ENCODE measurements at places on chromosomes 12 and 14.

DNA sequence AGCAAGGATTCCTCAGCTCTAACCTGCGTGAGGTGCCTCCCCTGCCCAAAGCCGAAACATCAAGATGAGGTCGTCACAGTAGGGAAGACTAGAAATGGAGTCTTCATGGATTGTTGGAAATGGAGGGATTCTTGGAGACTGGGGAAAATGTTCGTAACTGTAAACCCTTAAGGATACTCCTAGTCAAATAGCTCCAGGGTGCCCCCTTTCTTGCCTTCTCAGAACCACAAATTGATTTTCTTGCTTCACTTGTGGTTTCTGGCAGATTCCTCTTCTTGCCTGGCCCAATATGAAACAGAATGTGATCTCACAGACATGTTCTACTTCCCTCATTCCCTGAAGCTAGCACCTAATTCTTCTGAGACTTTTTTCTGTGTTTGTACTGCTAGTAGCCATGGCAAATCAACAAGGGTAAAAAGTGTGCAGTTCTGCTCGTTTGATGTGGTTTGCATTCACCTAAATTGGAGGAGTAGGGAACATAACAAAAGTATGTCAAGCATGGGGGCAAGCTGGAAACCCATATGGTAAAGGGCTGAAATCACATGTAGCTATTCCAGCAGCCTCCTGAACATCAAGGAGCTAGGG lies 332.0 kb downstream of the PAWR start:
- no peak overlapping the region for H3K4me3 ChIP-seq
- H3K4me1 ChIP-seq: no peaks in the 10 kb centered on the region

DNA sequence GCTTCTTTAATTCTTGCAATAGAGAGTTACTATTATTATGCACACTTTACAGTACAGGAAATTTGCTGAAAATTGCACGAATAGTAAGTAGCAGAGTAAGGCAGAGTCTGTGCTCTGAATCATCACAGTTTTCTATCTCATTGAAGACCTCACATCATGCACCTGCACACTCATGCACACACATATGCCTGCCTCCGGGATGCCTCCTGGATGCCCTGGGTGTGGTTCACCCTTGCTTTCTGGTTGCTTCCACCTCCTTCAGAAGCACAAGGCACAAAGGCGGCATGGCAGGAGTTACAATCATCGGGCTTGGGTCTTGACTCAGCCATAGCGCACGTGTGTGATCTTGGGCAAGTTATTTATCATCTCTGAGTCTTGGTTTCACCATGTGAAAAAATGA lies 564.0 kb downstream of the VRK1 start:
- no peak overlapping the region for H3K27ac ChIP-seq
- H3K36me3 ChIP-seq: no peaks in the 10 kb centered on the region
- H3K4me3 ChIP-seq: no peak overlapping the region
- H3K4me1 ChIP-seq: no peaks in the 10 kb centered on the region
- H3K27me3 ChIP-seq: no peaks in the 10 kb centered on the region

DNA sequence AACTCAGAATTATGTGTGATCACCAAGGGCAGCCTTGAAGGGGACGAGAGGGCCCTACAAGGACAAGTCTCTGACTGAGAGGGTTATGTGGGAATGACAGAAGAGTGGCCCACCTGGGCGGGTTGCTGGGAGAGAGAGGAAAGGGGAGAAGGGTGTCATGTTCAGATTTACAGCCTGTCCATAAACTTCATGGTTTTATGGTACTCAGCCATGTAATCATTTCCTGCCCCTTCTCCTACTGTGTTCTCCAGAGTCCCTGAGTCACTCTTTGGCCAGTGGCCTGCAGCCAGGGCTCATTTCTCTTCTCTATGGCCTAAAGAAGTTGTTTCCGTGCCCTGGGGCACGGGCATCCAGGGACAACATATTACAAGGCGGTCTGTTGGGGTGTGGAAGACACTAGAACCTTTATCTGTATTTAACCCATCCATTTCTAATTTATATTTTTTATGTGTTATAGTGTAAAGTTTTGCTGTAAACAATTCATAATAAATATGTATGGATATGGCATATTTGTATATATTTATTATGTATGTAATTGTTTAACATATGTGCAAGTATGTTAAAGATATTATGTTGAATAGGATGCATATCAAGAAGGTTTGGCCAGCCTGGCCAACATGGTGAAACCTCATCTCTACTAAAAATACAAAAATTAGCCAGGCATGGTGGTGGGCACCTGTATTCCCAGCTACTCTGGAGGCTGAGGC lies 26.9 kb downstream of the DDX47 start:
- no peak overlapping the region for H3K4me3 ChIP-seq
- H3K27ac ChIP-seq: peak overlapping the region; percentile 73
- H3K4me1 ChIP-seq: no peaks in the 10 kb centered on the region

DNA sequence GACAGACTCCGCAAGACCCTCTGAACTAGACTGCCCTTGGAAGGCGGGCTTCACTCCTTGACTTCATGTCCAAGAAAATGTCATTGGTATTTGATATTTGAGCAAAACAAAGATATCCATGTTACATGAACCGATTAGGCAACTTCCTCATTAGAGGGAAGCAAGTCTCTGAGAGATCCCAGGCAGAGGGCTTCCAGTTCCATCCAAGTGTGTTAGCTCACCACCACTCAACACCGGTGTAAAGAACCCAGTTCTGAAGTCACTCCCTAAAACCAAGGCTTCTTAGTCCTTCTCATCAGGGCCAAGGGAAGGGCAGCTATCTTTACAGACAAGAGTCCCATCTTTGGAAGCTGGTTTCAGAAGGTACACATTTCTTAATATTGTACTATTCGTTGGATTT lies 87.2 kb upstream of the CDKN3 start:
- no peak overlapping the region for H3K4me3 ChIP-seq
- no peaks in the 10 kb centered on the region for H3K36me3 ChIP-seq
- no peaks in the 10 kb centered on the region for H3K4me1 ChIP-seq
- no peak overlapping the region for H3K27ac ChIP-seq
- DNase-seq: no peak

DNA sequence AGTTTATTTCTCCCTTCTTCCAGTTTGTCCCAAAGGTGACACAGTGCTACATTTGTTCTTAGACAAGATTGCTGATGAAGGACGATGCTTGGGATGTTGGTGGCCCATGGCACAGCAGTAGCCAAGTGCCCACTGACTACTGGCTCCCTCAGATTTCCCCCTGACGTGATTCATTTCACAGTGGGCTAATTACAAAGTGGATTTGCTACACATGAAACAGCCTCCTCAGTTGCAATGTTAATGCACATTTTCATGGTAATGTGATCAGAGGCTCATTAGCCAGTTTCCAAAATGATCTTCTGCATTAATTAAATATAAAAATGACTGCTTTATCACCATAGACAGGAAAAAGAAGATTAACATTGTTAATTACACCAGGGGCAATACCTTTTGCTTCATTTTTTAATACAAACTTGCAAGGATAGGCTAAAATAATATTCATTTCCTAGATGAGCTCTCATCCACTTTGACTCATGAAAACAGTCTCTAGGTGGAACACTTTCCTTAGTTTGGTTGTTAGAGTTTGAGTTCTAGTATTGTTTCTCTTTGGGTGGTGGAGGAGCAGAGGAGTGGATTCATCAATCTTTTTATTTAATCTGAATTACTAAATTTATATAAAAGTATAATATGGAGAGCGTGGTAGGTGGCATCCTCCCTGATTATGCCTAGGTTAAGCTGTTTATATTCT lies 250.9 kb downstream of the PDZRN4 start:
- H3K36me3 ChIP-seq: no peaks in the 10 kb centered on the region
- H3K4me3 ChIP-seq: no peak overlapping the region
- H3K27me3 ChIP-seq: no peaks in the 10 kb centered on the region
- DNase-seq: no peak

DNA sequence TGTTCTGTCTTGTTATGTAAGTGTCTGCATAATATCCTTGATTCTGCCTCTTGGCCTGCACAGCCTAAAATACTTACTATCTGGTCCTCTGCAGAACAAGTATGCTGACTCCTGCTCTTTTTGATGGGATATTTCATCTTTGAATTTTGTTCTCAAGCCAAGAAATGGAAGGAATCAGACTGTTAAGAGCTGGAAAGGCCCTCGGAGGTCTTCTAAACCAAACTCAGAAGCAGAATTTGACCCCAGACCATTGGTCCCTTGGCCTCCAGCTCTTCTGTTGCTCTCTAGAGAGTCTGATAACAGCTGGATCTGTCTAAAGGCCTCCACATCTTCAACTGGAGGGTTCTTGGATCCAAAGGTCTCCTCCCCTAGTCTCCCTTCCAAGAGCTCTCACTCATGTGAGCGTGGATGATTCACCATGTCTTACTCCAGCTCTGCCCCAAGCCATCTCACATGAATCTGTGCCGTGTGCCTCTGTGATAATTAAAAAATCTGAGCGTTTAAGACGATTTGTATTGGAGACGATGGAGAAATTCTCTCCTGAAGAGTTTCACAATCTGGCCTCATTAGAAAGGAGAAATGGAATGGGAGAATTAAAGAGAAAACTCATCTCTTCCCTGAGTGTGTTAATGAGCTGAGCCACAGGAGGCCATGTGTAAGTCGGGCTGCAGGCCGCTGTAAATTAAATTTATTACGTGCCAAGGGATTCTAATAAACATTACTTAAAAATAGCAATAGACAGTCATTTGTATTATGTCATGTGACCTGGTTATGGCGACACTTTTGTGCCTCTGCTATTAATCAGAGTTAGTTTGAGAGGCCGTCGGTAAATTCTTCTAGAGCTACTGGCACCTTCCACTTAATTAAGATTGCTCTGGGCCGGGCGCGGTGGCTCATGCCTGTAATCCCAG lies 15.4 kb upstream of the PRIMA1 start:
- H3K27me3 ChIP-seq: no peaks in the 10 kb centered on the region
- H3K4me3 ChIP-seq: no peak overlapping the region
- H3K27ac ChIP-seq: no peak overlapping the region
- no peak for DNase-seq

DNA sequence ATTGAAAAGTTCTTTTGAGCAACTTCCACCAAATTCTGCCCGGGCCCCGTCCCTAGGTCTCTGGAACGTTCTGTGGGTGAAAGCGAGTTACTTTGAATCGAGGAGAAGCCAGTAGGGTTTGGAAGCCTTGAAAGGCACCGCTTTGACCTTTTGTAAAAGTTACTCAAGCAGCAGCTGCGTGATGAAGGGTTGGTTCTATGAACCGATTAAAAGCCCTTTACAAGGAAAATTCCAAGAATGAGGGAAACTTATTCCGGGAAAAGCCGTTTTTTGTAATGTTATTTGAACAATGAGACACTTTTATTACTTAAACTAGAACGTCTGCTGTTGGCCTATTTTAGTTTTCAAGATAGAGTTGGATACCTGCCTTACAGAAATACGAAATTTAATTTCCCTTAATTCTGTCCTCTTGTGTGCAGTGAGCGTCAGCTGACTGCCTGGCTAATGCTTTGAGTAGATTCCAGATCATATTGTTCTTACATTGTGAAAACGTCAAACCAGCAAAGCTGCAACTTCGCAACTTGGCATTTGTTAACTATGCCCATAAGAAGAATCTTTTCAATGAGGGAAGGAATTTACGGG lies 906 bp downstream of the LARP4 start:
- DNase-seq: no peak
- peak overlapping the region; percentile 95 for H3K27ac ChIP-seq
- H3K27me3 ChIP-seq: no peaks in the 10 kb centered on the region
- H3K4me1 ChIP-seq: no peaks in the 10 kb centered on the region

GRCh38 chr14:75559451-75560222 lies 18.8 kb upstream of the FLVCR2 start:
- H3K27ac ChIP-seq: no peak overlapping the region
- no peaks in the 10 kb centered on the region for H3K36me3 ChIP-seq
- DNase-seq: no peak
- H3K27me3 ChIP-seq: no peaks in the 10 kb centered on the region
- H3K4me1 ChIP-seq: no peaks in the 10 kb centered on the region

DNA sequence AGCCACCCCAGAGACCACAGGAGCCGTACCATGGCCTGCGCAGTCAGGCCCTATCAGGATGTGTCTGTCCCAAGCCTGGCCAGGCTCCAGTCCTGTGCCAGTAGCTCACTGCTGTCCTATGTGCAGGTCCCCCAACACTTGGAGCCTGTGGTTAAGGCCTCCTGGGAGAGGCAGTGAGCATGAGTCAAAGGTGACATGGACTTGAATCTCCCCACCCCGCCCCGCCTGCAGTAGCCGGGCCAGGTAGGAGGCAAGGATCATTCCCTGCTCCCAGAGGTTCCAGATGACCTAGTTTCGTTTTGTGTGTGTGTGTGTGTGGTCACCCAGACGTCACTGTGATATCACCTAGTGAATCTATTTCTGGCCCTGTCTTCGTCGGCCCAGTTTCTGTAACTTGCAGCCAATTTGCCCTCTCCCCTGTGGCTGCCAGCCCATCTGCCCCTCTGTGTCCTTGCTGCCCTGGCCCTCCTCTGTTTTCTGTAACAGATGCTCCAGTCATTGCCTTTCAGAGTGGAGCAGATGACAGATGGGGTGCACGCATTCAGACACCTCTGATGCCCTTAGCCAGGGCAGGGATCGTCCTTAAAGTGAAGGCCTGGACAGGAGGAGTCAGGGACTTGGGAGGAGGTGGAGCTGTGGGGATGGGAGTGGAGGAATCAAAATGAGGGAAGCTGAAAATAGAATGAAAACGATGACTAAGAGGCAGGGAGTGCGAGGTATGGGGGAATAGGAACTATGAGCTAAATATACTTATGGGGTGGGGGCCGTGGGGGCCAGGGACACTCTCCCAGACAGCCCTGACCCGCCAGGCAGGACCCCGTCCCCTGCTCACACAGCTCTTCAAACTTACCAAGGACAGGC lies 37.4 kb downstream of the SLC6A12 start:
- H3K27ac ChIP-seq: peak overlapping the region; percentile 56
- H3K4me3 ChIP-seq: no peak overlapping the region
- H3K27me3 ChIP-seq: no peaks in the 10 kb centered on the region

- H3K27ac ChIP-seq: no peak overlapping the region
- peak; percentile 78 for DNase-seq
- H3K27me3 ChIP-seq: no peaks in the 10 kb centered on the region
- H3K36me3 ChIP-seq: no peaks in the 10 kb centered on the region
- no peak overlapping the region for H3K4me3 ChIP-seq
Observed at GRCh38 chr12:107884769-107885694, 110.5 kb downstream of the ASCL4 start.

DNA sequence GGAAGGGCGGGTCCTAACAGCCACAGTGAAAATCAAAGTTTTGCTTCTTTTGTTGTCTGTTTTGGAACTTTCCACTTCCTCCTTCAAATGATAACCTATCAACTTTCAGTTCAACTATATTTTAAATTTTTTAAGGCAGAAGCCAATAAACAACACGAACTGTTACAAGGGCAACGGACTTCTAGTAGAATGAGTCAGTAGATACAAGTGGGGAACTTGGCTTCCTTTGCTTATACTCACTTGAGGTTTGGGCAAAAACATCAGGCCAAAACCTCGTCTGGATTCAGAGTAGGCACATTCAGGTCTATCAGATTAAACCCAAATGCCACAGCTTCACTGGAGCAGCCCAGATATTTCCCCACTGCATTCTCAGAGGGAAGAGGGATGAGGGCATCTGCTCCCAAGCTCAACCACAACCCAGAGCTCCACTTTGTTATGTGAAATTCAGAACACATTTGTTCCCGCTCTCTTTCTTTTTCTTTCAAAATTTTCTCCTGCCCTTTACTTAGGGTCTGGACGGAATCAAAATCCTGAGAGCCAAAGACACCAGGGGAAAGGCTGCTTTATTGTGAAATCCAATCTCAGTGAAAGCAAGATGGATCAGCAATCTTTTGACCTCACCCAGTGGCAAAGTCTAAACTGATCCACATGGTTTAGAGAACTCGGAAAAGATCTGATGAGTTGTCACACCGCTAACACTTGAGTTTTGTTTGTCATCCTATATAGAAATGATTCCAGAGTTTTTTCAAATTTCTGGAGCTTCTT lies 152.5 kb upstream of the BTG1 start:
- no peaks in the 10 kb centered on the region for H3K36me3 ChIP-seq
- H3K4me3 ChIP-seq: no peak overlapping the region
- no peak for DNase-seq
